NCI-H1105 (cell line): ENCODE measurements at places on chromosomes 11 and 22.

- peak; percentile 57 for DNase-seq
Measured at GRCh38 chr11:60942970-60943565, 8.9 kb downstream of the SLC15A3 start.

- DNase-seq, result no peak
Measured at GRCh38 chr11:828506-829175, 922 bp downstream of the CRACR2B start.

GRCh38 chr11:132028380-132029240 lies 658.2 kb downstream of the NTM start:
- DNase-seq, result peak; percentile 74

GRCh38 chr22:42717197-42717928 lies 3.3 kb downstream of the A4GALT start:
- DNase-seq, result no peak

- DNase-seq, result no peak
Measured at GRCh38 chr22:43811777-43812148, 342 bp downstream of the EFCAB6 start.

- DNase-seq, result no peak
Measured at GRCh38 chr11:72204886-72205285, 11.7 kb upstream of the FOLR2 start.

DNA sequence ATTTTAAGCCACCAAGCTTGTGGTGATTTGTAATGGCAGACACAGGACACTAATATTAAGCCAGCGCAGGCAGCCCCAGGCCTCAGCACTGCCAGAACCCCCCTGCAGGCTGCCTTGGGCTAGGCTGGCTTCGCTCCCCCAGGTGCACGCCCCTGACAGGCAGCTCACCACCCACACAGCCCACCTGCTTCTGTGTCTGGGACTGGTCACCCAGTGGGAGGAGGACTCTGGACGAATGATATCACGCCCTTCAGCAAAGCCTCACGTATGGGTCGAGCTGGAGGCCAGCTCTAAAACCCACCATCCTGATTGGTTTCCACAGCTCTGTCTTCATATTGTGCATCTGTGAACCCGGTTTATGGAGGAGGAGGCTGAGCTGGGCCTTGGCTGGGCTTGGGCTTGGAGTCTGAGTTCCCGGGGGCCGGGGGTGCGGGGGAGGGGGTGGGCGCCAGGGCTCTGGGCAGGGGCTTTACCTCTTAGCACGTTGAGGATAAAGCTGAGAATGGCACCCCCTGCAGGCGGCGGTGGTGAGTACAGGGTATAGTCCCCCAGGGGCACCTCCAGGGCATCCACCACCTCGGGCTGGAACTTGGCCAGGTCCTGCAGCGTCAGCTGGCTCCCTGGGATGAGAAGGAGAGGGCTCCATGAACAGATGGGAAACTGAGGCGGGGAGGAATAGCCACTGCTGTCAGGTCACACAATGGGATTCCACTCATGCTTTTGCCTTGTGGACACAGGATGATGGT lies 13.8 kb downstream of the GGT5 start:
- no peak for DNase-seq

DNA sequence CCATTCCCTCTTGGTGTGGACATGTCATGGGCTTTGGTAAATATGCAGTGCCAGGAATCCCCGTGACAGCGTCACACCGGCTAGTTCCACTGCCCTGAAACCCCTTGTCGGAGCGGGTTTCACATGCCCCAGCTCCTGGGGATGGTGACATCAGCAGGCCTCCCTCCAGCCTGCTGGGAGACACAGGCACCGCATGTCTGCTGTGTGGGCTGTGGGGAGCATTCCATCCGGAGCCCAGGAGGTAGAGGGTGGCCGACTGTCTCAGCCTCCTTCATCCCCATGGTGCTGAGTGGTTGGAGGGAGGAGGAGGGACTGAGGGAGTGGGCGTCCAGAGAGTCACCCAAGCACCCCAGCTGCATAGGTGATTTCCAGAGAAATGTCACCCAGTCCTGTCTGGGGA lies 1161.1 kb downstream of the BRD1 start:
- DNase-seq, result no peak
